ENCODE measurements at places on chromosomes 2 and 18. TPM values are rescaled to one million over a fixed set of nuclear protein-coding genes. Genes with fewer than 3 reads are reported as not detected.

GRCh38 chr18:13376841-13377351 is 158.3 kb downstream of the LDLRAD4 start:
- DNase-seq = no peak

DNA sequence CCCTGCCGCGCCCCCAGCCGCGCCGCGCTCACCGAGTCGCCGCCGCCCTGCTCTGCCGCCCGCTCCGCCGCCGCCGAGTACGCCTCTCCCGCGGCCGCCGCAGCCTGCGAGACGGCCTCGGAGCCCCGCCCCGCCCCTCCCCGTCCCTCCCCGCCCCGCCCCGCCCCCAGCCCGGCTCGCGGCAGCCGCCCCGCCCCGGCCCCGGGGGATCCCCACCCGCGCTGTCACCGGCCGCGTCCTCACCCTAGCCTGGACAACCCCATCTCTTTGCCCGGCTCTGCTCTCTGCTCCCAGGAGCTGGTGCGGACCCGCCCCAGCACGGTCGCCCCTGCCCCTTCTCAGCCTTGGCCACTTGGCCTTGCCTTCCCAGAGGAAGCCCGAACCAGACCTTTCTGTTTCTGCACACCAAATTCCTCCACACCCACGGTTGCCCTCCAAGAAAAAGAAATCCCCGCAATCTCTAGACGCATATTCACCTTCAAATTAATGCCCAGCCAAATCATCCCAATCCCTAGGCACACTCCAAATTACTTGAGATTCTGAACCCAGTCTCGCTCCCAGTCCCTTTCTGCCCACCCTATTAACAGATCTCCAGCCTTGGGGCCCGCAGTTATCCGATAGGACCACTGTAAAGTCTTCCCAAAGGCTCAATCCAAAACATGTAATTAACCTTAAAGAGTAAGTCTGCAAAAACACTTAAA is at the start of gene CYRIA:
Gene CYRIA (minus strand): TSS at position 87 of the 701 bp plus-strand sequence. CDS start 77,715 bp downstream, outside the sequence.
- DNase-seq = no peak

- DNase-seq = no peak
Measured at GRCh38 chr2:232027530-232027929, 66.0 kb downstream of the DIS3L2 start.

GRCh38 chr18:24910221-24910620 is 441.7 kb downstream of the ZNF521 start:
- DNase-seq = peak; percentile 21

DNA sequence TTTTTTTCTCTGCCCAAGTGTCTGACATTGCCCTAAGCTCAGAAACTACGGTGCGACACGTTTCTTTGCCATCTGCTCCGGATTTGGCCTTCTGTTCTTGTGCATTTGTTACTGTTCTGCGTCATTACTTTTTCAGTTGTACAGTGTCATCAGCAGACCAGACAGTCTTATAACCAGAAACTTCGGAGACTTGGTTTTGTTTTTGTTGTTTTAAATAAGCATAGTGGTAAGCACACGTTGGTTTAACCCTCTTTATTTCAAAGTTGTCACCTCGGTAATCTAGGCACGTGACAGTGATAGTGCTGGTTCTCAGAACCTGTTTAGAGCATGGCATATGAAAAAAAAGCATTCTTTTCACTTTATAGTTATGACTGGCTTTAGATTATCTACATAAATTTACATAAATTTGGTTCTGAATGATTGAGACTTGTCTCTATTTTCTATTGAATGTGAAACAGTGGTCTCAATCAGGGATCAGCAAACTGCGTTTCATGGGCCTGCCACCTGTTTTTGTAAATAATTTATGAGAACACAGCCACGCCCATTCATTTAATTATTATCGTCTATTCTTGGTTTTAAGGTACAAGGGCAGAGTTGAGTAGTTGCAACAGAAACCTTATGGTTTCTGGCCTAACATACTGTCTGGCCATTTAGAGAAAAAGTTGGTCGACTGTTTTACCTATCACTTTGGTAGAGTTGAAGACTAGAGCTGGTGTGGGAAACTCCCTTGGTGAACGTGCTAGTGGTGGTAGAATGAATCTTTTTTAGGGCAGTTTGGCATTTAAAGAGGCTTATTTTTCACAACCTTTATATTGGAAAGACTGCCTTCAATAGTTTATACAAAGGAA is 106.5 kb downstream of the ZNF532 start:
- no peak for DNase-seq

GRCh38 chr2:160132761-160133160 is 67.3 kb downstream of the ITGB6 start:
- DNase-seq = no peak

- no peak for DNase-seq
Measured at GRCh38 chr2:168552450-168552856, 96.4 kb downstream of the CERS6 start.

DNA sequence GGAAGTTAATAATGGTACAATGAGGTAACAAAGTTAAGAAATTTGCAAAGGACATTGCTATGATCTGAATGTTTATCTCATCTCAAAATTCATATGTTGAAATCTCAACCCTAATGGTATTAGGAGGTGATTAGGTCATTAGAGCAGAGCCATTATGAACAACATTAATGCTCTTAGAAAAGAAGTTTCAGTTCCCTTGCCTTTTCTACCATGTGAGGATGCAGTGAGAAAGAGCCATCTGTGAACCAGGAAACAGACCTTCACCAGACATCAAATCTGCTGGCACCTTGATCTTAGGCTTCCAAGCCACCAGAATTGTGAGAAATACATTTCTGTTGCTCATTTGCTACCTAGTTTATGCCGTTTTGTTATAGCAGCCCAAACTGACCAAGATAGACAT is 757.6 kb downstream of the NR4A2 start:
- DNase-seq = no peak

- peak; percentile 7 for DNase-seq
Measured at GRCh38 chr18:63578357-63578958, 8.7 kb upstream of the SERPINB13 start.

GRCh38 chr2:235063471-235063961 is 111.7 kb downstream of the SH3BP4 start:
- no peak for DNase-seq

- DNase-seq = no peak
Measured at GRCh38 chr2:112626604-112627059, 19.1 kb upstream of the SLC20A1 start.

DNA sequence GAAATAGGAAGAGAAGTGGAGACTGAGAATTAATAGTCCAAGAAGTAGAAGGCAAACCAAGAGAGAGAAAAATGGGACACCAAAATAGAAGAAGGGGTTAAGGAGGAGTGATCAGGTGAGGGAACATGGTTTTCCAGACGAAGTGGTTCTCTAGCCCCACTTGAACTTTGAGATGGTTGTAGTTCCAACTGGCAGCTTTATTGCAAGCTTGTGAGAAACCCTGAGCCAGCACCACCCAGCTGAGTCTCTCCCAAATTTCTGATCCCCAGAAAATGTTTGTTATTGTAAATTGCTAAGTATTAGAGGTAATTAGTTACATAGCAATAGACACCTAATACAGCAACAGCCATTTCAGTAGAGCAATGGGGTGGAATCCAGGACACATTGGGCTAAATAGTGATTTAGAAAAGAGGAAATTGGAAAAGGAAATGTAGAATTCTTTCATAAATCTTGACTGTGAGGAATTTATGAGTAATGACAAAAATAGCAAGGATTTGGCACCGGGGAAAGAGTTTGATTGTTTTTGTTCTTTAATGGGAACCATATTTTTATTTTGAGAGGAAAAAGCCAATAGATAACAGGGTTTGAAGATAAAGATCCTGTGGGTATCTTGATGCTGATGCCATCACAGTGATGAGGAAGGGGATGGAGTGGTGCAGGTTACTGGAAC is 62.1 kb upstream of the XDH start:
- no peak for DNase-seq

GRCh38 chr2:99726691-99727090 is 236.9 kb upstream of the REV1 start:
- no peak for DNase-seq

- no peak for DNase-seq
Measured at GRCh38 chr2:111662771-111663470, 221.1 kb downstream of the ANAPC1 start.

- no peak for DNase-seq
Measured at GRCh38 chr18:52764316-52764715, 424.3 kb downstream of the DCC start.

- no peak for DNase-seq
Measured at GRCh38 chr2:119216994-119217393, 6.6 kb upstream of the STEAP3 start.

- no peak for DNase-seq
Measured at GRCh38 chr2:54271189-54271588, 15.2 kb upstream of the TSPYL6 start.

Gene POLR1A
- 11.3 TPM for total RNA-seq

Gene POTEJ
- total RNA-seq = 0.10 TPM

Gene SRD5A2
- not detected for total RNA-seq

Gene IL1F10
- 2.7 TPM for total RNA-seq

Gene LIMS4
- 0.49 TPM for total RNA-seq

Gene PIEZO2
- 51.0 TPM for total RNA-seq

Gene DYNAP
- total RNA-seq = 0.10 TPM

Gene CAVIN2
- 23.0 TPM for total RNA-seq

Gene TOGARAM2
- total RNA-seq = 0.69 TPM

Gene TMEM163
- total RNA-seq = 0.59 TPM

Gene MLPH
- total RNA-seq = 6.5 TPM

Gene GPR75
- 2.3 TPM for total RNA-seq

Gene SNORC
- total RNA-seq = 0.30 TPM

Gene CENPO
- 8.0 TPM for total RNA-seq

Gene RGPD4
- total RNA-seq = not detected

Gene TMEM200C
- 0.49 TPM for total RNA-seq

Gene TUBB8B
- total RNA-seq = not detected

Gene LIMS3
- total RNA-seq = 5.9 TPM

Data from skin of body (tissue), 3 donors.